Stromal cell of bone marrow (primary cell): ENCODE measurements at places on chromosomes 4 and X.

DNA sequence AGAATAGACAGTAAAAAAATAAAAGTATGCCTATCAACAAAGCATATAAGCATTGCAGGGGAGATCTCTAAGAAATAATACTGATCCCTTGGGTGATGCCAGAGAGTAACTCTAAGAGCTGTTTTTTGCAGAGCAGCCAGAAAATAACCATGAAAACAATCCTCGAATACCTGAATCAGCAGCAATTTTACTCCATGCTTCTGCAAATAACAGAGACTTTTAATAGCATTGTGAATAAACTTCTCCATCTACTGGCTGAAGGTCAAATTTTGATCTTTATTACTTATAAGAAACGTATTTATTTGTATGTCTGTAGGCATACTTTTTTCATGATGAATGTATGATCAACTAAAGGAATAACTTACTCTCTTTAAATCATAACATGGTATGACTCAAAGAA, 334.5 kb downstream of the GALNTL6 start:
- DNase-seq: no peak

DNA sequence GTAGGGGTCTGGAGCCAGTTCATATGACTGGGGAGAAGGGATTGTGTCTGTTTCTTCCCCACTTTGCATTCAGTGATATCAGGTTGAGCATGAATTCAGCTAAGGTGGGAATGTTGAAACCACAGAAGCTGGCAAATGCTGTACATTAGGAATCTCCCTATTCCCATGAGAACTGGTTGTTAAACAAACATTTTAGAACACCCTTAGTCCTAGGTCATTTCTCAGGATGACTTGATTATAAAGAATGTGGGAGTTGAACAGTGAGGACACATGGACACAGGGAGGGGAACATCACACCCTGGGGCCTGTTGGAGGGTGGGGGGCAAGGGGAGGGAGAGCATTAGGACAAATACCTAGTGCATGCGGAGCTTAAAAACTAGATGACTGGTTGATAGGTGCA, 62.6 kb upstream of the LIMCH1 start:
- DNase-seq: no peak

DNA sequence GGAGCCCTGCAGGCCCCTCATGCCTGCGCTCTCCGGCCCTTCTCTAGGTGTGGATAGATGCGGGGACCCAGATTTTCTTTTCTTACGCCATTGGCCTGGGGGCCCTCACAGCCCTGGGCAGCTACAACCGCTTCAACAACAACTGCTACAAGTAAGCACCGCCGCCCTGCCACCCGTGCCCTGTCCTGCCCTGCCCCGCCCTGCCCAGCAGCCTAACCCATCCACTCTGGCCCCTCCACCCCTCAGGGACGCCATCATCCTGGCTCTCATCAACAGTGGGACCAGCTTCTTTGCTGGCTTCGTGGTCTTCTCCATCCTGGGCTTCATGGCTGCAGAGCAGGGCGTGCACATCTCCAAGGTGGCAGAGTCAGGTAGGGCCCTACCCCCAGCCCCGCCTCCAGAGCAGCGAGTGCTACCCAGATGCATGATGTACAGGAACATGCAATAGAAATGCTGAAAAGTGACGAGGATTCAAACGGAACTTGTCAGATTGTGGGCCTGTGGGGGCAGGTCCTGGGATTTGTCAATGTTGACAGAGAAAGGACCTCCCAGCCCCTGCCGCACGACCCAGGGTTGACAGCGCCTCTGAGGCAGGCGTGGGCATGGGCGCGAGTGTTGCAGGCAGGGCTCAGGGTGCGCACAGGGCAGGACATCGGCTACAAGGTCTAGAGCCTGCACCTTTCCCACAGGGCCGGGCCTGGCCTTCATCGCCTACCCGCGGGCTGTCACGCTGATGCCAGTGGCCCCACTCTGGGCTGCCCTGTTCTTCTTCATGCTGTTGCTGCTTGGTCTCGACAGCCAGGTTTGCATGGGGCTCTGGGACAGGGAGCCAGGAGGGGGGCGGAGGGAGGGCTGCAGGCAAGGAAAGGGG, 5.7 kb downstream of the SLC6A8 start:
- no peak for DNase-seq

DNA sequence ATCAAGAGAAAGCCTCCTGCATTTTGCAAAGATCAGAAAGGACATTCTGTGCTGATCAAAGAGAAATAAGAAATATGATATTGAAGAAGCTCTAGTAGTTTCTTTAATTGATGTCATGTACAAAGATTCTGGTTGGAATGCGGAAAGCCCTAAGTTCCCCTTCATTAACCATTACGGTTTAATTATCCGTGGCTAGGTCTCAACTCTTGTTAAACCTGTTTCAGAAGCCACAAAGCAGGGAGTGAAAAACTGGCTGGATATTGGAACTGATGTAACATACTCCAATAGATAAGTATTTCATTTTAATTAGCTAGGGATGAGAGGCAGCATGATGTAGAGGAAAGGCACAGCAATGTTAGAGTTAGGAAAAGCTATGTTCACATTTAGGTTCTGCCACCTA, 55.7 kb downstream of the SPANXN3 start:
- DNase-seq: no peak

DNA sequence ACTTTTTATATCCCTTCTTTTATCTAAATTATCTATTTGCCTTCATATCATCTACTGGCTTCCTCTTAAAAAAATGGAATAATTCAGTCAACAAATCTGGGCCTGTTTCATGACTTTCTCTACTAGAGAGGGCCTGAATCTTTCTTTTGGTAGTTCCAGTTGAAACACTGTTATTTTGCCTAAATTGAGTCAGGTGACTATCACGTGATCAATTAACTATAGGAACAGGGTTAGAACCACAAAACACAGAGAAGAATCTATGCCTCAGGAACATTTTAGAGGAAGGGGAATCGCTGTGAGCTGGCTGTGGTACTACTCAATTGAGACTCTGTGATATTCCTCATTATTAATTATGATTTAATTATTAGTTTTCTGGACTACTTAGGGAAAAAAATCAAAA, 736.7 kb upstream of the PITX2 start:
- no peak for DNase-seq

DNA sequence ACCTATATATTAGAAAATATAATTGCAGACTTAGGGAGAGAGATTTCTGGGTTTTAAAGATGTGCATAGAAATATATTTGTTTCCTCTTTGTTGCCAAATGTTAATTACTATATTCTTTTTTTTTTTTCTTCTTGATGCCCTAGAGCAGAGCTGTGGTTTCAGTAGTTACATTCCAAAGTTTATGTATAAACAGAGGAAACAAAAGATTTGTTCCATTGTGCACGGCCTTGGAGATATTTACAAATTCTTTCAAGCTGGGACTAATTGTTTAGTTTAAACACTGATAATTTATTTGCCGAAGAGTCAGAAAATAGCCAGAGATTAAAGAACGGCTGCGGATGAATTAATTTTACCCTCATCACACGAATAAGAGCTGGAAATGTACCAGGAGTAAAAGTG, 85.1 kb downstream of the USP46 start:
- DNase-seq: no peak

- no peak for DNase-seq
These were observed 158.8 kb upstream of the PJA1 start for GRCh38 chrX:69323786-69324720.

DNA sequence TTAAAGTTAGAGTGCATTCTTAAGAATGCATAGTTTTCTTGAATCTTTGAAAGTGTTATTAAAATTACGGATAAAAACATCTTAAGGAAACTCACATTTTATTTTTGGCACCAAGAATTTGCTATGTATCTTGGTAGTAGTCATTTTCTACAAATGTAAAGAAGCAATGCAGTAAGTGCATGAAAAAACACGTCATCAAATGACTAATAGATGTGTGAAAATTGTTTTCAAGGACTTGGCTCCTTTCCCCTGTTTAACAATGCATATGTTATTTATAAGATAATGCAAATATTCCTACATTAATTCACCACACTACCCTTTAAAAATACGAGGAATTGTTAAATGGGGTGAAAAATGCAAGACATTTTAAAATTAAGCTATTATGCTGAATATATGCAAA, 461.2 kb upstream of the PCDH7 start:
- DNase-seq: no peak

DNA sequence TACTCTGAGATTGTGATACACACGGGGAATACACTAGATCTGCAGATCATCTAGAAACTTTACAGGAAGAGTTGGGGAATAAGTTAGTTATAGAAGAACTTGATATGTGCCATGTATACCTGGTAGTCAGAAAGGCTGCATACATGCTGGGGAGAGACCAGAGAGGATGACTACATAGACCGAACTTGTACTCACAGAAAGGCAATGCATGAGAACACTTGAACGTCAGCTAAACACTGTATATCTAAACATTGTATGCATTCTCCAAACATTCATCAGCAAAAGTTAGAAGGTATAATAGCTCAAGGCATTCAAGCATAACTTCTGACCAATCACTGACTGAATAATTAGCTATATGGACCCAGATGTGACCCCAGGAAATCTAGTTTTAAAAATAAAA, 78.0 kb upstream of the PDHA2 start:
- DNase-seq: no peak

GRCh38 chrX:11678158-11678557, 12.4 kb upstream of the ARHGAP6 start:
- DNase-seq: no peak

- DNase-seq: no peak
These were observed 371.3 kb downstream of the BMPR1B start for GRCh38 chr4:95129031-95129430.

DNA sequence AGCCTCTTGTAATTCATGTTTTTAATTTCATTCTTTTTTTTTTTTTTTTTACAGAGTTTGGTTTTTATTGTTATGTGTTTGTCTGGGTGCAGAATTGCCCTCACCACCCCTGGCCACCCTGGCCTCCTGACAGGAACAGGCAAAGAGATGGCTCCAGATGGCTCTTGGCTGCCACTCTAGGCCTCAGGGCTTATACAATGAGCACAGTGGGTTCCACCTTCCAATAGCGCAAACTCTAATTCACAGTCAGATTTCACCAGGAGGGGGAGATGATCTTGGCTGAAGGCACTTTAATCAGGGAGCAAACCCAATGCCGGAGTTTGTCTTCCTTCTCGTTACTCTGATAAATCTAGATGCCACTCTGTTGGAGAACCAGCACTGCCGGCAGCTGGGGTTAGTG, 24.8 kb downstream of the CPE start:
- DNase-seq: no peak

DNA sequence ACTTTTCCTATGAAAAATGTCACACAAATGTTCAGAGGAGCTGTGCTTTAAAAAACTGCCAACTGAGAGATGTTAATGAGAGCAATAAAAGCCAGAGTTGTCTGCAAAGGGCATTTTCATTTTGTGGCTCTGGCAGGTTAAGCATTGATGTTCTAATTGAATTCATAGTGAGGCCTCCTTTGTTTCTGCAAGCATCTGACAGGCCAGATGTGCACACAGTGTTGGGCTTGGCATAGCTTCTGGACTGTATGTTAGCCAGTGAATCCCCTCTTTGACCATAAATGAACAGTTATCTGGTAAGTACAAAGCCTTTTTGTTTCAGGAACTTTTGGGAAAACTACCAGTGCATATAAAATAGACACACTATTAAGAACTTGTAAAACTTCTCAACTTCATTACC, 81.9 kb downstream of the JADE3 start:
- DNase-seq: no peak

- no peak for DNase-seq
These were observed 274.7 kb upstream of the AGTR2 start for GRCh38 chrX:115895678-115896329.

DNA sequence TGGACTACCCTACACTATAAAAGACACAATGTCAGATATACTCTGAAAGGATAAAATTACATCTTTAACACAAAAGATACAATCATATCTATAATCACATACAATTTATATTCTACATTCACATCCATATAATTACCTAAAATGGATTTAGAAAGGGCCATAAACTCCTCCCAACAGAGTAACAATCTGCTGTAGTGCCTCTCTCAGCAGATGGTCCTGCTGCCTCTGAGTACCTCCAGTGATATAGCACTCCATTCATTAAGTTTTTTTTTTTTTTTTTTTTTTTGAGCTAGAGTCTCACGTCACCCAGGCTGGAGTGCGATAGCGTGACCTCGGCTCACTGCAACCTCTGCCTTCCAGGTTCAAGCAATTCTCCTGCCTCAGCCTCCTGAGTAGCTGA, 7.4 kb downstream of the ANKRD37 start:
- DNase-seq: no peak

- no peak for DNase-seq
These were observed 188.2 kb downstream of the GC start for GRCh38 chr4:71595576-71596108.

DNA sequence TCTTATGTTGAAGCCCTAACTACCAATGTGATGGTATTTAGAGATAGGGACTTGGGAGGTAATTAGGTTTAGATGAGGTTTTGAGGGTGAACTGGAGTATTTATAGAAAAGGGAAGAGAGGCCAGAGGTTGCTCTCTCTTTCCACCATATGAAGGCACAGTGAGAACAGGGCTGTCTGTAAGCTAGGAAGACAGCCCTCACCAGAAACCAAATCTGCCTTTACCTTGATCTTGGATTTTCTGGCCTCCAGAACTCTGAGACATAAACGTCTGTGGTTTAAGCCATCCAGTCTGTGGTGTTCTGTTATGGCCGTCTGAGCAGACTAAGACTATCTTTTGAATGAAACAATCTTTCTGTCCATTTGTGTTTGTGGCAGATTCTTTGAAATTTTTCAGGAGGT, 223.7 kb downstream of the PDHA2 start:
- no peak for DNase-seq

DNA sequence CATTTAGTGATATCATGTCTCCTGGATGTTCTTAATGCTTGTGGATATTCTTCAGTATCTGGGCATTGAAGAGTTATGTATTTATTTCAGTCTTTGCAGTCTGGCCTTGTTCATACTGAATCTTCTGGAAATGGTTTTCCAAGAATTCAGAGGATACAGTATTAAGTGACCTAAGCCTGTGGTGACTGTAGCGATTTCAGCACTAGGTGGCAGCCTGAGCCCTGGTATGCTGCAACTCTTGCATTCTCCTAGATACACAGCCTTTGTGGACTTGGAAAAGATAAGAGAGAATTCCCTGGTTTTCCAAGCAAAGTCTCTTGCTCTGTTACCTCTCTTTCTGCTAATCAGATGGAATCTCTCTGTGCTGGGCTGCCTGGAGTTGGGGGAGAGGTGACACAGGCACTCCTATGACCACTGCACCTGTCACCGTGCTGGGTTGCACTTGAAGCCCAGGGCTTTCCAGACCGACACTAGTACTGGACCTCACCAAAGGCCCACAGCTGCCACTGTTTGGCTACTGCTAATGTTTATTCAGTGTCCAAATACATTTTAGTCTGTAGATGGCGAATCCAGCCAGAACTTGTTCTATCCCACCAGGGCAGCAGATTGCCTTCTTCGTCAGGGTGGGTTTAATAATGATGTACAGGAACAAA, 19.3 kb upstream of the SPIN2A start:
- no peak for DNase-seq

- DNase-seq: no peak
These were observed 44.1 kb upstream of the UPRT start for GRCh38 chrX:75229774-75230173.

- no peak for DNase-seq
These were observed 6.9 kb downstream of the CXCL10 start for GRCh38 chr4:76016393-76016792.

GRCh38 chrX:38402118-38402517, 49.7 kb downstream of the OTC start:
- DNase-seq: no peak
